ENCODE measurements at places on chromosomes 12 and 14.
A peak's percentile ranks its signal among the peaks of the same experiment; 100 is the strongest.

DNA sequence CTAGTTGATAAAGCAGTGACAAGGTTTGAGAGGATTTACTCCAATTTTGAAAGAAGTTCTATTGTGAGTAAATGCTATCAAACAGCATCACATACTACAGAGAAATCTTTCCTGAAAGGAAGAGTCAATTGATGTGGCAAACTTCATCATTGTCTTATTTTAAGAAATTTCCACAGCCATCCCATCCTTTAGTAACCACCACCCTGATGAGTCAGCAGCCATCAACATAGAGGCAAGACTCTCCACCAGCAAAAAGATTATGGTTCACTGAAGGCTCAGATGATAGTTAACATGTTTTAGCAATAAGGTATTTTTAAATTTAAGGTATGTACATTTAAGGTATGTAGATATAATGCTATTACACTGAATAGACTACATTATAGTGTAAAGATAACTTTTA, 122.1 kb upstream of the ARHGAP5 start:
- DNase-seq: no peak

- DNase-seq: no peak
Observed at GRCh38 chr12:105764216-105764835, 374.4 kb downstream of the NUAK1 start.

DNA sequence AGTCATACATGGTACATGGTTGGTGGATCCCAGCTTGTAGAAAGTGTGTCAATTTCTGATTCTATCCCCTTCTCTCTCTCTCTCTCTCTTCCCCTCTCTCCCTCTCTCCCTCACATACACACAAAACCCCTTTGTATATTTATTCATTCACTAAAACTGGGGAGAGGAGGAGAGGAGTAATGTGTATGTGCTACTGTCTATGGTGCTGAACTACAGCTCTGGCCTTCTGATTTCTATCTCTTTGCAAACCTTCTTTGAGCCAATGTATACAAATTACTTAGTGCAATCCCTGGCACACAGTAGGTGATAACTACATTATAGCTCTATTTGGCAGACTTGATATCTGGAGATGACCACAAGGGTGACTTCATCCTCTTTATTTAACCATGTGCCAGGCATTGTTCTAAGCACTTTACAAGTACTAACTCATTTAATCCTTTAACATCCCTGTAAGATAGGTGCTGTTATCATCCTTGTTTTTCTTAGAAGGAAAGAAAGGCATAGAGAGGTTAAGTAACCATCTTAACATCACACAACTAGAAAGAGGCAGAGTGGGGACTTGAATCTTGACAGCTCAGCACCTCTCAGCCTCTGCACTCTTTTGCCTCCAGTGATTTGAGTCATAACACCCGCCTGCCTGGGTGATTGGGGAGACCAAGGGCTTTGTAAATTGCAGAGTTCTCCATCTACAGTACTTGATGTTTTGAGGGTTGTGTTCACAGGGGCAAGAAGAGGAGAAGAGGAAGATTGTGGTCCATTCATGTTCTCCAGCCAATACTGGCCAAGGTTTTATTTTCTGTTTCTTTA, 21.3 kb downstream of the RPH3A start:
- no peak for DNase-seq

DNA sequence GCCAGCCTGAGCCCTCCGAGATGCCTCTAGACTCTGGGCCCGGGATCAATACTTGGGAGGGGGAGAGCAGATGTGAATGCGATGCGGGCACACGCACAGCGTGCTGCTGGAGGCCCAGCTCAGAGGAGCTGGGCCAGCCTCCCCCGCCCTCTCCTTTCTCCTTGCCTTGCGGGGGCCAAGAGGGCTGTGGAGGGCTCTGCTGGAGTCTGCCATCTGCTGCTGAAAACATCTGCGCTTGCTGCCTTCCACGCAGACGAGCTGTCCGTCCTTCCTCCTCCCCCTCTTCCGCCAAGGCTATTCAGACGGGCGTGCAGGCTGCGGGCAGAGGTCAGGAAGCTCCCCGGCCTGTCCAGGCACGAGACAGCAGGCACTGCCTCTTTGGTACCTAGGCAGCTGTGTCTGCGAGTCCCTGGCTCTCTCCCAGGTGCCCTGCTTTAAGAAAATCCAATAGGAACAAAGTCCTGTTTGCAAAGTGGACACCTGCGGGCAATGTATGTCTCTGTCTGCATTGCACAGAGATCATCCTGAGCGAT, 75.2 kb downstream of the SPRING1 start:
- peak; percentile 9 for DNase-seq

DNA sequence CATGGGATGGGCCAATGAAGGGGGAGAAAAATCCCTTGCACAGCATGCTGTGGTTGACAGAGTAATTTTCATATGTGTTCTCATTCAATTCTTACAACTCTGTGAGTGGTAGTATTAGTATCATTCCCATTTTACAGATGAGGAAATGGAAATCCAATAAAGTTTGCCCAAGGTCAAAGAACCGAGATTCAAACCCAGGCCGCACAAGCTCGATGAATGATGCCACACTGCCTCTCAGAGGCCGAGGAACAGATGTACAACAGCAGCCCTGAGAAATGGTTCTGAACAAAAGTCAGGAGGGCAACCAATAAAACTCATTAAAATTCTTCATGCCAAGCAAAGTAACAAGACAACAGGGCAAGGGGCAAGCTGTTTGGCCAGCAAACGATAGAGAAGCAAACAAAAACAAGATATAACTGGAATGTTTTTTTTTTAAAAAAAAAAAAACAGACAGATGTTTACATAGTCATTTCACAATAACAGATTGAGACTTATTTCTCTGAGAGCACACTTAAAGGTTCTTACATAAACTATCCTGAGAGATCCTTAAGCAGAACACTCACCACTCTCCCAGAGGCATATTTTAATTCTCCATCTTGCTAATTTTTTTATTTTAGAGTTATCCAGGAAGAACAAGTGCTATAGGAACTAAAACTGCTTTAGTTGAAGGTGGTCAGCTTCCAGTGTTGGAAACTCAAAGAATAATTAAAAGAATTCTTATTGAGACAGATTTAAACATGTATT, 85.8 kb downstream of the EXOC5 start:
- DNase-seq: no peak

DNA sequence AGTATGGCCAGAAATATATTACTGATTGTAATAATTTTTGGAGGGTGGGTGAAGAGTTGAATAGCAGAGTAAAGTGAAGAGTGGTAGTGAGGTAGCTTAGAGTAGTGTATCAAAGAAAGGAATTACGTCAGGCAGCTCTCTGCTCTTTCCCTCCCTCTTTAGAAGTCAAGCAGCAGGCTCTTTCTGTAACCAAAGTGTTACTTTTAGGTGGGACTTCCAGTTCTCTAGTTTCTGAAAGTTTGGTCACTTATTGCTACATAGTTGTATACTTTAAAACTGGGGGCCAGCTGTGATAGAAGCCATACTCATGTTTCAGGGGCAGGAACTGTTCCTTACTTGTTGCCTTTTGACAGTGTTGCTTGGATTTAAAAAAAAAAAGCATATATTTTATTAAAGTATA, 30.6 kb downstream of the ATF7IP start:
- no peak for DNase-seq

DNA sequence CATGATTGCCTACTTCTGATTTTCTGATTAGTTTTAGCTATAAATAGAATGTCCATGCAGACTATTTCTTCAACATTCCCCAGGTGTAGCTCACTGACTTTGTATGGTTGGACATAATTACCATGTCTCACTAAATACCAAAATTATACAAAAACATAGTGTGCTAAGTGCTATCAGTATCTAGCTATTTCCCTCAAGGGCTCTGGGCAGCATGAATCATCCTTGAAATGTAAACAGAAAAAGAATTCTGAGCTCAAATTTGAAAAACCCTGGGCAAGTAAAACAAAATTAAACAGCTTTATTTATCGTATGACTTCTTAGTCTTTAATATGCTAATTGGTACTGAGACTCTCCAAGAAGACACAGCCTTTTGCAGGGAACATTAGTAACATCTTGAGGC, 82.9 kb downstream of the SPATA7 start:
- DNase-seq: no peak

GRCh38 chr12:32541754-32542374, 137.2 kb upstream of the DNM1L start:
- no peak for DNase-seq

DNA sequence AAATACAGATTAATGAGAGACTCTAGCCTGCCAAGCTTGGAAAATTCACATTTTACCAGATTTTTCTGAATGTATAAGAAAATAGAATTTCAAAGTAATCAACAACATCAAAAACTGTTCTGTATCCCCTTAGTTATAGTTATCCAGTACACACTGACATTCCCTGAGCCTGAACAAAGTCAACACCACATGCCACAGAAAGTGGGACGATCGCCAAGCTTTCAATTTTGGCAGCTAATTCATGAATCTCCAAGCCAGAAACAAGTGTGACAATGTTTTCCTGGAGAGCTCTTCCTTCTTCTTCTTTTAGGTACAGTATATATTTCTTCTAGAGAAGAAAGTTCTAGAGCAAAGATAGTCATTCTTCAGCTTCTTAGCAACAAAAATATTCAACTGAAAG, 290.2 kb downstream of the PRKD1 start:
- peak; percentile 33 for DNase-seq

- no peak for DNase-seq
Observed at GRCh38 chr14:80587096-80587724, 354.3 kb downstream of the CEP128 start.

GRCh38 chr12:96404696-96405095, 4.5 kb upstream of the CDK17 start:
- no peak for DNase-seq

DNA sequence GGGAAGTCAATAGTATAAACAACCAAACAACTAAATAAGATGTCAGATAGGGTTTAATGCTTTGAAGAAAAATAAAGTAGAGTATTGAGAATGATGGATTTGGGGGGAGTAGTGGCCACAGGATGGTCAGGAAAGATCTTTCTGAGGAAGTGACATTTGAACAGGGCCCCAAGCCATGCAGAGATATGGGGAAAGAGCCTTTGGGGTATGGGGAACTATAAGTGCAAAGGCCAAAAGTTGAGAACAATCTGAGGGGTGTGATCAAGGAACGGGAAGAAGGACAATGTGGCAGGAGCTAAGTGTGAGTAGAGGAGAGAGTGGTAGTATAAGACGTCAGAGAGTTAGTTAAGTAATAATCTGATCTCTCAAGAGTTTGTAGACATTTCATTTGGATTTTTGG, 1.3 kb downstream of the MRPS35 start:
- no peak for DNase-seq

GRCh38 chr12:116797885-116798284, 59.8 kb downstream of the RNFT2 start:
- DNase-seq: no peak

GRCh38 chr12:109767991-109768900, 54.6 kb downstream of the FAM222A start:
- no peak for DNase-seq

GRCh38 chr14:43147485-43147884, 1359.6 kb downstream of the FSCB start:
- DNase-seq: no peak

DNA sequence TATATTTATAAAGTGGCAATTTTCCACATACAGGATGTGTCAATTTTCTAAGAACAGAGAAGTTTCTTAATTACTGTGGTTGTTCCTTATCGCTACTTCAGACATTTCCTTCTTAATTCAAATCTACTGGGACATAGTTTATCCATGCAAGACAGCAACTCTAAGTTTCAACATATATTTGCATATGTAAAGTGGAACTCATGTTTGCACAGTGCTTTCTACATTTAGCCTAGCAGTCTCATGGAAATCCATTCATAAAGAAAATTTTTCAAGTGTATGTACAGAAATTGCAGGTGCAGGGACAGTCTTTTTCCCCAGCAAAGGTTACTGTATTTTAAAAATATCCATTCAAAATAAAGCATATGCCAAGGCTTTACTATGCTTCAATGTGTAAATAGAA, 956.7 kb upstream of the SEL1L start:
- no peak for DNase-seq

DNA sequence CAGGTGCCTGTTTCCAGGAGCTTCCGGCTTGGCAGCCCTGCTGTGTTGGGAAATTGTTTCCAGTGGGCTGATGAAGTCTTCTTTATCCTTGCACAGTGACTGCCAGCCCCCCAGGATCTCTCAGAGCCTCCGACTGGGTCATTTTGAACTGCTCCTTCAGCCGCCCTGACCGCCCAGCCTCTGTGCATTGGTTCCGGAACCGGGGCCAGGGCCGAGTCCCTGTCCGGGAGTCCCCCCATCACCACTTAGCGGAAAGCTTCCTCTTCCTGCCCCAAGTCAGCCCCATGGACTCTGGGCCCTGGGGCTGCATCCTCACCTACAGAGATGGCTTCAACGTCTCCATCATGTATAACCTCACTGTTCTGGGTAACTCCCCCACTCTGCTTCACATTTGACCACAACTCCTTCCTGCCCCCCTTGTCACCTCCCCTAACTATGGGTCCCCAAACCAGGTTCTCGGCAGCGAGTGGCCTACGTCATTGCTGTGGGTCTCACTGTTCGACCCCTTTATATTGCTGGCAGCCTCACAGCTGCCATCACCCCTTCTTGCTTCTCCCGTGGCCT, 2.3 kb downstream of the LAG3 start:
- DNase-seq: no peak

DNA sequence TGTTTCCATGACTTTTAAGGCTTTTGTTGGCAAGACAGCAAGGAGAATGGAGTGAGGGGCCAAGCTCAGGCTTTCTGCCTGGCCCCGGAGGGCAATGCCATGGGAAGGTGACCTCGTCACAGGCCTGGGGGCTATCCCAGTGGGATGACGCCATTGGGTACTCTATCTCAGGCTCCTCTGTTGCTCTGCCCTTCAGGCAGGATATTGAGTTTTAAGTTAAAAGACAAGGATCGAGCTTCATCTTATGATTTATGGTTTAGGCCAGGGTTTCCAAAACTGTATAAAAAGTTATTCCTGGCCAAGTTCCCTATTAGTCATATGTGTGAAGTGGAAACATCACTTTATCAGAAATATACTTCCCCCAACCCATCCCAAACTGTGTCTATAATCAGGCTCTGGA, 127.7 kb downstream of the ZFP36L1 start:
- no peak for DNase-seq

DNA sequence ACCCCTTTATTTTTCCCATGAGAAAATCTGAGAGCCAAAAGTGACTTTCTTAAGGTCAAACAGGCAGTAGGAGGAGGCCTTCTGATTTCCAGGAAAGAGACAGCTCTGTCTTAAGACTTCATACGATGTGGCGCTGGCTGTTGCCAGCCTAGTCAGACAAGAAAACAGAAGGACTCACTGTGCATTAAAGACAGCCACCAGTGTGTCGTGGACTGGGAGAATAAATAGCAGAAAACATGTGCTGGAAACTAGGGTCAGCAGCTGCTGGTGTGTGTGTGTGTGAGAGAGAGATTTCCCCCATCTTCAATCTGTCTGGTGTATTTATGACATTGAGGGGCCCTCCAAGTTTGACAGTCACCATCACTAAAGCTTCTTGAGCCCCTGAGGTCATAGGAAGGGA, 708.6 kb upstream of the TMEM132C start:
- no peak for DNase-seq

- DNase-seq: no peak
Observed at GRCh38 chr14:53391156-53391555, 238.0 kb upstream of the DDHD1 start.

GRCh38 chr14:36665887-36666415, 4.3 kb downstream of the PAX9 start:
- no peak for DNase-seq

- DNase-seq: no peak
Observed at GRCh38 chr14:75200451-75200850, 24.0 kb upstream of the TMED10 start.

- no peak for DNase-seq
Observed at GRCh38 chr14:76419399-76419798, 43.5 kb downstream of the ESRRB start.

GRCh38 chr14:39447175-39447661, 15.0 kb upstream of the FBXO33 start:
- DNase-seq: no peak

GRCh38 chr12:27969624-27970400, 2.7 kb downstream of the PTHLH start:
- no peak for DNase-seq

Measured in hippocampal formation (tissue), 2 donors.